Left forelimb (tissue), 1 donor: ENCODE measurements at places on chromosomes 16 and 17.

DNA sequence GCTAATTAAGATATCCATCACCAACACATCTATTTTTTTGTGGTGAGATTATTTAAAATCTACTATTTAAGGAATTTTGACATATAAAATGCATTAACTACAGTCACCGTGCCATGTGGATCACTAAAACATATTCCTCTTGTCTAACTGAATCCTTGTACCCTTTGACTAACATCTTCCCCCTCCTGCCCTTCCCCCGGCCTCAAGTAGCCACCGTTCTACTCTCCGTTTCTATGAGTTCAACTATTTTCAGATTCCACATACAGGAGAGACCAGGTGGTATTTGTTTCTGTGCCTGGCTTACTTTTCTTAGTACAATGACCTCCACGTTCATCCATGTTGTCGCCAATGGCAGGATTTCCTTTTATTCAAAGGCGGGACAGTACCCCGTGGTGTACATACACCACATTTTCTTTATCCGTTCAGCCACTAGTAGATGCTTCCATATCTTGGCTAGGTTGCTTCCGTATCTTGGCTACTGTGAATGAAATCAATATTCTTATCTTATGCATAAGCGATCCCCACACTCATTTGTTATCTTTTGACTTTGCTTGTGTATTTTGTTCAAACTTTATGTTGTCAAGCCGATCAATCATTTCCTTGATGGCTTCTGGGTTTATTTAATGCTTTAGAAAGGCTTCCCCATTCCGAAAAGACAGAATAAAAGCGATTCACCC, 134.7 kb downstream of the KCNJ12 start:
- DNase-seq, result no peak

DNA sequence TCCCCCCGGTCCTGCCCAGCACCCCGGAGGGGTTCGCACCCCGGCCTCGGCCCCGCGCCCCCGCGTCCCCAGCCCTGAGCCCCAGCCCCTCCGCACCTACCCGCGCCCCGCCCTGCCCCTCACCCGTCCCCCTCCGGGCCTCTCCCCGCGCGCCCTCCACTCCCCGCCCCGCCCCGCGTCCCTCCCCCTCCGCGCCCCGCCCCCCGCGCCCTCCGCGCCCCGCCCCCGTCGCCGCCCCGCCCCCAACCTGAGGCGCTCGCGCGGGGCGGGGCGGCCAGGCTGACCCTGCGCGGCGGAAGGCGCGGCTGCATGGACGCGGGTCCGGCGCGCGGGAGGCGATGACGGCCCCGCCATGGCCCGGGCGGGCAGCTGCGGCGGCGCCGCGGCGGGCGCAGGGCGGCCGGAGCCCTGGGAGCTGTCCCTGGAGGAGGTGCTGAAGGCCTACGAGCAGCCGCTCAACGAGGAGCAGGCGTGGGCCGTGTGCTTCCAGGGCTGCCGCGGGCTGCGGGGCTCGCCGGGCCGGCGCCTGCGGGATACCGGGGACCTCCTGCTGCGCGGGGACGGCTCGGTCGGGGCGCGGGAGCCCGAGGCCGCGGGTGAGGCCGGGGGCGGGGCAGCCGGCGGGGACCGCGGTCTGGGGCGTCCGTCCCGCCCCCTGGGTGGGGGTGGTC, at the start of gene SPIRE2:
Gene SPIRE2 (plus strand): TSS at position 277 of the 671 bp plus-strand sequence. CDS start 76 bp downstream, at position 353.
- peak; percentile 85 for DNase-seq

DNA sequence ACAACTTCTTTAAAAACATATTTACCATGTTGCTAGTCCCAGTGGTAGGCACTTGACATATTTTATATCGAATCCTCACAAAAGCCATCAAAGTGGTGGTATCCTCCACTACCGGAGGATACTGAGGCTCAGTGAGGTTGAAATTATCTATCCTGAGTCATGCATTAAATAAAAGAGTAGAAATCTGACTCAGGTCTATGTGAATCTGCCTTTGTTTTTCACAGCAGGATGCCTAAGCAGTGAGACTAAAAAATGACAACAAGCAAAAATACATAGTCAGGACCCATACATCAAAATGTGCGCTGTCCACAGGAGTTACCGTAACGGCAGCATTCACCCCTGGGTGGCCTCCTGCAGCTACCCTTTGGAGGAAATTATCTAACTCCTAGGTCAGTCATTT, 17.7 kb downstream of the BRD7 start:
- DNase-seq, result no peak

DNA sequence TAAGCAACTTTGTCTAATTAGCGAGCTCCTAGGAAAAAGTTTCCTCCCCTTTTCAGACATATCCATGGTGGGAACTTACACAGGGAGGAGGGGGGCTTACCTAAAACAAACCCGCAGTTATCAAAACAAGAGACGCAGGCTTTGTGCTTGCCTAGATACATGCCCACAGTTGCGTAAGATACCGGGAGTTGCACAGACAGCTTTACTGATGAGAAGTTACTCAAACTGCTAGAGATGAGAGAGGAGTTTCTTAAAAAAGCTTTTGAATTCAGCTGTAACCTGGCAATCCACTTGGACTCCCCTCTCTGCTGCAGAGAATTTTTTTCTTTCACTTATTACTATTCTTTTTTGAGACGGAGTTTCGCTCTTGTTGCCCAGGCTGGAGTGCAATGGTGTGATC, 6.8 kb upstream of the ZP2 start:
- DNase-seq, result no peak

DNA sequence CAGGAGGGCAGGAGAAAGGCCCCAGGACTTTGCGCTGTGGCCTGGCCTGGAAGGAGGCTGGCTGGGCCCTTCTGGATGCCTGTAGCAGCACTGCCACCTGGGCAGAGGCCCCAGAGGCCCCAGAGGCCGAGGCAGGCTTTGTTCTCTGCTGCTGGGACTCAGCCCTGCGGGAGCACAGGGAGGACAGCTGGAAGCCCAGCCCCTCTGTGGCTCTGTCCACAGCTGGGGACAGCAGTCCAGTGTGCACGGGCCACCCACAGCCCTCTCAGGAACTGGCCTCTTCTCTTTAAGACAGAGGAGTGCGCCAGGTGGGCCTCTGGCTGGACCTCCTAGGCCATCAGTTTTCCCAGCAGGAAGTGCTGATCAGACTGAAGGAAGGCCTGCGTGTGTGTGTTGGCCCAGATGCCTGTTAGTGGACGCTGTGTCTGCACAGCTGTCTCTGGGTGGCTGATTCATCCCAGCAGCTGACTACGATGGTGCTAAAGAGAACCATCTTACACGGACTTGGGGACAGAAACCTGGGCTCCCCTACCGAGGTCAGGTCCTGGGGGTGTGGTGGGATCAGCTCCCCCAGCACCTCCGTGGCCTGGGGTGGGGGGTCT, 26.9 kb upstream of the ZNF750 start:
- peak; percentile 82 for DNase-seq

GRCh38 chr16:84194470-84195200, 3.7 kb downstream of the ADAD2 start:
- DNase-seq, result no peak

- peak; percentile 71 for DNase-seq
Observed at GRCh38 chr16:50266337-50267091, at the start of gene ADCY7. ADCY7 (plus strand) TSS chr16:50266551; CDS start chr16:50288180, 21,629 bp downstream.

- DNase-seq, result no peak
Observed at GRCh38 chr17:65794572-65794971, 233.1 kb upstream of the AXIN2 start.

DNA sequence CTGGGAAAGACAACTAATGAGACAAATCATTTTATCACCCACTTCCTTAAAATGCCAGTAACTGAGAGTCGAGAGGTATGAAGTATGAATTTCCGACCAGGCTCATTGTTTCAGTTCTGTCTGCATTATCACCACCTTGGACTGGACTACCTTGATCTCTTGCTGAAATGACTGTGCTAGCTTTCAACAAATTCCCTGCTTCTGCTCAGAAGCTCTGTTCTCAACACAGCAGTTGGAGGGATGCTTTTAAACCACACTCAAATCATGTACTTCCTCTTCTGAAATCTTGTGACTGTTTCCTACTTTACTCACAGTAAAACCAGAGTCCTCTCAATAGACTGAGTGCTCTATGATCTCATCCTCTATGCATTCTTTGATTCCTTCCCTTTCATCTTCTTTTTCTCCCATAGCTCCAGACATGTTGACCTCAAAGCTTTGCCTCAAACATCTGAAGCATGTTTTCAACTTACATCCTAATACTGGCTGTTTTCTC, 195.8 kb downstream of the KCNJ2 start:
- DNase-seq, result no peak

- DNase-seq, result no peak
Observed at GRCh38 chr17:80116276-80116920, 15.0 kb downstream of the GAA start.

DNA sequence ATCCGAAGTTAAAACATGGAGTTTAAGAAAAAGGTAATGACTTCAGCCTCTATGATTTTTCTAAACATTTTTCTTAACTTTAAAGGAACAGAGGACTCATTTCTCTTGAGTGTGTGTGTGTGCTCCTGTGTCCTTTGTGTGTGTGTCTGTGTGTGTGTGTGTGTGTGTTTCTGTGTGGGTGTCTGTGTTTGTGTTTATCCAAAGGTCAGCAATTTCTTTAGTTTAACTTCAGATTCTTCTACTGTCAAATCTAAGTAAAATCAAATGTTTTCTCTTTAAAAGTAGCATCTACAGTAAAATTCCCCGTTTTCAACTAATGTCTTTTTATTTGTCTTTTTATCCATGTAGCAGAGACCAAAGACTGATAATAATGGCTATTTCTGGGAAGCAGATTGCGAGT, 31.8 kb downstream of the HSBP1 start:
- no peak for DNase-seq

GRCh38 chr17:82424001-82424862, 5.8 kb upstream of the OGFOD3 start:
- DNase-seq, result no peak

- DNase-seq, result peak; percentile 53
Observed at GRCh38 chr16:49632086-49632794, 223.7 kb downstream of the ZNF423 start.

GRCh38 chr17:65456368-65457151, 104.9 kb downstream of the AXIN2 start:
- no peak for DNase-seq

DNA sequence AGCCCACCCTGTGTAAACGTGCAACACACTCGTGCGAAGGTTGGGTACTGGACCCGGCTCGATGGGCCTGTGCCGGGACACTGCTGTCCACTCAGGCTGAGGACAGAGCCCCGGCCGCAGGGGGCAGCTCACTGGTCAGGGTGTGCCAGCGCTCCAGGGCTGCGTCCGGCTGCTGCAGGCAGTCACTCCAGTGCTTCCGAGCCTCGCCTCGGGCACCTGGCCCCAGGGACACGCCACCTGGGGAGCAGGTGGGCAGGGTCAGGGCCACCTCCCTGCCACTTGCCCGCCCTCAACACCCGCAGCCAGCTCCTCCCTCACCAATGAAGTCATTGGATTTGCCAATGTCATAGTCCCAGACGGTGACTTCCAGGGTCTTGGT, 4.7 kb downstream of the DOC2A start:
- DNase-seq, result no peak

DNA sequence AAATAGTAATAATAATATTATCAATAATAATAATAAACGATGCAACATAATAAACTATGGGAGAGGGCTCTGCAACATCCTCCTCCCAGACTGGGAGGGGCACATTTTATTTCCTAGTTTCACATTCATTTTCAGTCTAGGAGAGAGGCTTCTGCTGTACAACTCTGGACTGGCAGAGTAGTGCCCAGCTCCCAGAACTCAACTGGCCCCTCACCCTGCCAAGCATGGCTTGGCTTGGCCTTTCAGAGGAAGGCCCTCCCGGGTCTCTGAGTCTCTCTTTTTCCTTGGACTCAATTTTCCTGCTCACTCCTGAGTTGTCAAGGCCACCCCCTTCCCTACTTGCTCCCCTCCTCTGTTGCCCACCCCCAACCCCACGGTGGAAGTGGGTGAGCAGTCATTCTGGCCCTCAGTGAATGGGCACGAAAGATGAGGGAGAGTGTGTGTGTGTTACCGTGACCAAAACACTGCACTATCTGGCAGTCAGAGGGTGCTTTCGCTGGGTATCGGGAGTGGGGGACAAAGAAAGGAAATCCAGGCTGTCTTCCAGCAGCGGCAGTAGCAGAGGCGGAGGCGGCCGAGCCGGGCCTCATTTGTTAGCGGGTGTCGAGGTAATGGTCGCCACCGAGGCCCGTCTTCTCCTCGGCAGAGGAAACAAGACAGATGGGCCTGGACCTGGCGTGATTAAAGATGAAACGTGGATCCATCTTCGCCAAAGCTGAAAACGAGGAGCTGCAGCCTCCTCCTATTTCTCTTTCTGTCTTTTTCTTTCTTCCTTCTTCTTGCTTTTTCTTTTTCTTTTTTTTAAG, 2.3 kb downstream of the HOXB4 start:
- DNase-seq, result no peak

- DNase-seq, result no peak
Observed at GRCh38 chr16:89452925-89453324, 37.4 kb downstream of the ANKRD11 start.

DNA sequence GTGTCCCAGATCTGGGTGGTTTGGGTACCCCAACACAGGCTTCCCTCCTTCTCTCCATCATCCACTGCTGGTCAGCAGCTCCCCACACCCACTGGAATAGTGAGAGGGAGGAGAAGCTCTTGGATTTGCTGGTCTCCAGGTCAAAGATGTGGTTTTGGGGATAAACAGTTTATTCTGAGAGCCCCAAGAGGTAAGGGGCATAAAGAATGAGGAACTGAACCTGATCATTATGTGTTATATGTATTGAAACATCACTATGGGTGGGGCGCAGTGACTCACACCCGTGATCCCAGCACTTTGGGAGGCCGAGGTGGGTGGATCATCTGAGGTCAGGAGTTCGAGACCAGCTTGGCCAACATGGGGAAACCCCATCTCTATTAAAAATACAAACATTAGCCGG, 3.9 kb downstream of the DPEP2 start:
- DNase-seq, result no peak

DNA sequence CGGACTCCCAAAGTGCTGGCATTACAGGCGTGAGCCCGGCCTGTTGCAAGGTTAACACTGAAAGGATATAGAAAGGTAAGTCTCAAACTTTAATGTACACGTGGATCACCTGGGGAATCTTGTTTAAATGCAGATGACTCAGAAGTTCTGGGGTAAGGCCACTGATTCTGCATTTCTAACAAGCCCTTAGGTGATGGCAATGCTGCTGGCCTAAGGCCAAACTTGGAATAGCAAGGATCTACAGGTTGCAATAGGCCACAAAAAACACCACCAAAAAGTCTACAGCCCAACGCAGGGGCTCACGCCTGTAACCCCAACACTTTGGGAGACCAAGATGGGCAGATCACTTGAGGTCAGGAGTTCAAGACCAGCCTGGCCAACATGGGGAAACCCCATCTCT, 4.2 kb downstream of the CMTM4 start:
- no peak for DNase-seq

GRCh38 chr17:51638971-51639370, 378.6 kb downstream of the UTP18 start:
- DNase-seq, result no peak

- DNase-seq, result no peak
Observed at GRCh38 chr16:76676356-76676755, 399.2 kb downstream of the CNTNAP4 start.

DNA sequence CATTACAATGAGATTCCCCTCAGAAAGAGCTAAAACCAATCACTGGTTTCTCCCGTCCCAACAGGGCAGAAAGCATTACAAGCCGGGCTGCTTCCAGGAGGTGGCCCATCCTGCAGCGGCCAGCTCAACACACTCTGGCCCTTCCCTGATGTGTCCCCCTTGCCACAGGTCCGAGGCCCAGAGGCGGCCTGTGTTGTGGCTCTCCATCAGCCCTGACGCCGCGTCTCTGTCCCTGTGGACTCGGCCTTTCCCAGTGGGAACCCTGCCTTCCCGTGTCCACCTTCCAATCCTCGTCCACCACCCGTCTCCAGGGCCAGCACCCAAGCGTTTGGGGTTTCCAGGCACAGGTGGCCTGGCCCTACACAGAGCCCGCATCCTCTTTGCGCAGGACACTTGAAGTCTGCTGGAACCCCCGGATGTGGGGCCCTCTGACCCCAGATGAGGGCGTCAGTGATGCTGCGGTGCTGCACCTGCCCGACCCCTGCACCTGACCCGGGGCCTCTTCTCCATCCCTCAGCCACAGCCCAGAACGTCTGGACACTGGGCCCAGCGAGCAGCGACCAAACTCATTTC, 21.1 kb downstream of the RAB40B start:
- no peak for DNase-seq
